Upper lobe of right lung (tissue), 1 donor: ENCODE measurements at places on chromosomes 11 and 22. TPM values are rescaled to one million over a fixed set of nuclear protein-coding genes. Genes with fewer than 3 reads are reported as not detected.

CYP2D6 gene
- 1.0 TPM for total RNA-seq

PRRG4 gene
- 12.6 TPM for total RNA-seq

GAB4 gene
- total RNA-seq, result not detected

DNA sequence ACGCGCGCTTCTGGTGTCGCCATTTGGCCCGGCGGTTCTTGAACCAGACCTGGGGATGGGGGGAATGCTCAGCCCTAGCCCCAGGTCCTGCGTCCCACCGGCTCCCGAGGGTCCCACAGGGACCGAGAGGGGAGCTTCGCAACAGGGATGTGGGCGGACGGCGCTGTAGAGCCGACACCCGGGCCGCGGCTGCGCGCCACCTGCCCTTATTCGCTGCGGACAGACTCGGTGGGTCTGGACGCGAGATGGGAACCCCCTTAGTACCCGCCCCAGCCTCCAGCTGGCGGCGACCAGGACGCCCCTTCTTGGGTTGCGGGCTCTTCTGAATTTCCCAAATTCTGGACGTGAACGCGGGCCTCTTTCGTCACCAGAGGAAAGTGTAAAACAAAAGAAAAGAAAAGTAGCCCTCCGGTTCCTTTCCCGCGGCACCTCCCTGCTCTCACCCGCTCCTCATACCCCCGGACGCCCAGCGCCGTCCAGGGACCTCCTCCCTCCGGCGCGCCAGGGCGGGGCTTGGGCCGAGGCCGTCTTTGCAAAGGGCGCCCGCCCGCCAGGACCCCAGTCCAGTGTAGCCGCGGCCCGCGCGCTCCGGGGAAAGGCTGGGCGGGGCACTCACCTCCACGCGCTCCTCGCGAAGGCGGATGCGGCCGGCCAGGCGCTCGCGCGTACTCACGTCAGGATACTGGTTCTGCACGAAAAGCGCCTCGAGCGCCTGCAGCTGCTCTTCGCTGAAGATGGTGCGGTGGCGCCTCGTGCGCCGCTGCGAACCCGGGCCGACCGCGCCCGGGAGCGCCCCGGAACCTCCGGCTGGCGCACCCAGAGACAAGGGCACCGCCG, 827 bp downstream of the GSC2 start:
- peak; percentile 61 for DNase-seq

DNA sequence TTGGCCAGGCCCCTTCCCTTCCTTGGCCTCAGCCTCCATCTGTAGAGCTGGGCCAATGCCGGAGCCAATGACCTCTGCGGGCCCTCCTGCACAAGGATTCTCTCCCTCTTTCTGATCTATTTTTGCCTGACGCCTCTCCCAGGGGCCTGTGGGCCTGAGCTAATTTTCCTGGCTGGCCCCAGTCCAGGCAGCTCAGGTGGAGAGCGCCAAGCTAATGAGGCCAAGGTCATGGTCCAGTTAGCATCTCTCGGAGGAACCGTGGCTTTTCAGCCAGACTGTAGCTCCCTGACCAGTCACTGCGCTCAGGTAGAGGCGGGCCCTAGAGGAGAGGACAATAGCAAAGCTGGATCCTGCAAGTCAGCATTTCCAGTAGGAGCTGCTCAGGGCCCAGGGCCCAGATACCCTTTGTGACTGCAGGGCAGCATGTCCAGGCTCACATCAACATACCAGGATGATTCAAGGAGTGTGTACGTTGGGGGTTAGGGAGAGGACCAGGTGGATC, 43.5 kb downstream of the APOL3 start:
- no peak for DNase-seq

DNA sequence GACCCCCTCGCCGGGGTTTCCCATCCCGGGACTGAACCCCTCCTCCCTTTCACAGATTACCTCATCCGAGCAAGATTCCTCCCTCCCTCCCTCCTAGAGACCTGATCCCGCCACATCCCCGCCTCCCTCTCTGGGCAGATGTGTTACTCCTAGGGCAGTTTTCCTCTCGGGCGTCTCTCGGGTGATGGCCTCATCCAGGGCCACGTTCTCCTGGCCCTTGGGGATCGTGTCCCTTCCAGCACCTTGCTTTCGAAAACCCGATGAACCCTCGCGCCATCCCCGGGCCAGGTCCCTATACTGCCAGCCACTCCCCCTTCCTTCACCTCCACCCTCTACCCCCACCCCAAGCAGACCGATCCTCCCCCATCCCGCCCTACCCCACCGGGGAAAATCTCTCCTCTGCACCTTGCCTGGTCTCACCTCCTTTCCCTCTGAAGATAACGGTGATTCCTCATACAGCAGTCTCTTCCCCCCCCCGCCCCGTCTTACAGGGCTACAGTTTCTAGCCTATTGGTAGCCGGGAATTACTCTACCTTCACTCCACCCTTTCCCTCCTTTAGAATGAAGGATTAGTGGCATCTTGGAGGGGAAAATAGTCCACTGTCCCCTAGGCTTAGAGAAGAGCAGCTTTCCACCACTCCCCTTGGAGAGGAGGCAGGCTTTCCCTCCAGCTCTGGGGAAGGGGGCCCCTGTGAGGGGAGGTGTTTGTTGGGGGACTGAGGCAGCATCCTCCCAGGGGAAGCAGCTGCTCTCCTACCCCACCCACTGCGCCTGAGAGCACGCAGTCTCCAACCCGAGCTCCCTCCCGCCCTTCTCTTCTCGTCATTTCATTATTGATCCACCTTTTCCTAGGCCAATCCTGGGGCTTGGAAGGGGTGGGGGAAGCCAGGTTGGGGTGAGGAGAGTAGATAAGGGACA, 1.2 kb downstream of the KMT2A start:
- peak; percentile 68 for DNase-seq

DNA sequence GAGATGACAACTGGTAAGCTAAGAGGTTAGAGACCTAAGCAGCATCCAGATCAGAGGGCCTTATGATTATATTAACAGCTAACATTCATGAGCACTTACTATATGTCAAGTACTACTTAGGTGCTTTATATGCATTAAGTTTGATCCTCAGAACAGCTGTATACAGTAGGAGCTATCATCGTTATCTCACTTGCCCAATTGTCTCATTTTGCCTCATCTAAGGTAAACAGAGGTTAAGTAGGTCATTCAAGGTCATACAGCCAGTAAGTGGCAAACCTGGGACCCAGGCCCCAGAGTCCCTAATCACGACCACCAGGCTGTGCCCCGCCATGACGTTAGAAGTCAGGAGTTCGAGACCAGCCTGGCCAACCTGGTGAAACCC, 4.6 kb upstream of the POLR3H start:
- no peak for DNase-seq
